NCI-H510A treated with DMSO at 0.1 percent for 48 hours (cell line): ENCODE measurements at places on chromosomes 12 and 14.

GRCh38 chr14:32005628-32006027, 71.5 kb upstream of the ARHGAP5 start:
- peak; percentile 38 for DNase-seq

DNA sequence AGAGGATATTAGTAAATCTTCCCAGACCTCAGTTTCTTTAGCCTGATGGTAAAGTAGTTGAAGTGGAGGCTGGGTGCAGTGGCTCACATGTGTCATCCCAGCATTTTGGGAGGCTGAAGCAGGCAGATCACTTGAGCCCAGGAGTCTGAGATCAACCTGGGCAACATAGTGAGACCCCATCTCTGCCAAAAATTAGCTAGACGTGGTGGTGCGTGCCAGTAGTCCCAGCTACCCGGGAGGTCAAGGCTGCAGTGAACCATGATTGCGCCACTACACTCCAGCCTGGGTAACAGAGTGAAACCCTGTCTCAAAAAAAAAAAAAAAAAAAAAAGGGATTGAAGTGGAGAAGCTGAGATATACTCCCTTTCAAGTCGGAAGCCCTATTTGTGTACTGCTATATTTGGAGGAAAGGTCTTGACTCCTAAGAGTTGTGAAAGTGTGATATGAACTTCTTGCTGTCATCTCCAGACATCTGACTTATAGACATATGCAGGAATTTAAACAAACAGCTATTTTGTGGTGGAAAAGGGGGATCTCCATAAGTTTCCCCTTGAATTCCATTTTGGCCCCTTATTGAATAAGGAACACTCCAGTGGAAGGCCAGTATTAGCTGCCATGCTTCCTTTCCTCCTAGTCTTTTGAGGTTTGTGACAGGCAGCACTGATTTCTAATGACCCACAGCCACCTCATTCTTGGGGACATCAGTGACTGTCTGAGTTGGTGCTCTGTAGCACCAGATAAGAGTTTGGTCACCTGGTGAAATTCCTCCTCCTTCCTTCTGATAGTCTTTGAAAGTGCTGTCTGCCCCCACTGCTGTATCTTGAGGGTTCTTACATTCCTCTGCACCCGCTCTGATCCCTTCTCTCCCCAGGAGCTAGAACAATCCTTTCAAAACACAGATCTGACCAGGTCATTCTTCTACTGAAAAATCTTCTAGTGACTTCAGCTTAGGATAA, 7.4 kb downstream of the ELK3 start:
- no peak for DNase-seq

DNA sequence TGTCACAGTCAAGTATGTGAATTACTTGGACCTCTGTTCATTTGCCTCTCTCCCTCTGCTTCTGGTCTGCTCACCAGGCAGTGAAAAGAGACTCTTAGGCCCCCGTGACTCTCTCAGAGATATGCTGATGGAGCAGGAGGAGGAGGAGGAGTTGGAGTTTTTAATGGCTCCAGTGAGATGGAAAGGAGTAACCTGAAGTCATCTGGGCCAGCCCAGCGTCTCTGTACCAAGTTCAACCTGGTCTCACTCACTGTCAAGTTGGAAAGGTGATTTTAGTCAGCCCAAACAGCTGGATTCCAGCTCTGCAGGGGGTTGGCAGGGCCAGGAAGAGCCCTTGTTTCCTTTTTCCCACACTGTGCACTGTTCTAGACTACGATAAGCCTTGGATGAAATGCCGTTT, 48.6 kb downstream of the SH2B3 start:
- no peak for DNase-seq

DNA sequence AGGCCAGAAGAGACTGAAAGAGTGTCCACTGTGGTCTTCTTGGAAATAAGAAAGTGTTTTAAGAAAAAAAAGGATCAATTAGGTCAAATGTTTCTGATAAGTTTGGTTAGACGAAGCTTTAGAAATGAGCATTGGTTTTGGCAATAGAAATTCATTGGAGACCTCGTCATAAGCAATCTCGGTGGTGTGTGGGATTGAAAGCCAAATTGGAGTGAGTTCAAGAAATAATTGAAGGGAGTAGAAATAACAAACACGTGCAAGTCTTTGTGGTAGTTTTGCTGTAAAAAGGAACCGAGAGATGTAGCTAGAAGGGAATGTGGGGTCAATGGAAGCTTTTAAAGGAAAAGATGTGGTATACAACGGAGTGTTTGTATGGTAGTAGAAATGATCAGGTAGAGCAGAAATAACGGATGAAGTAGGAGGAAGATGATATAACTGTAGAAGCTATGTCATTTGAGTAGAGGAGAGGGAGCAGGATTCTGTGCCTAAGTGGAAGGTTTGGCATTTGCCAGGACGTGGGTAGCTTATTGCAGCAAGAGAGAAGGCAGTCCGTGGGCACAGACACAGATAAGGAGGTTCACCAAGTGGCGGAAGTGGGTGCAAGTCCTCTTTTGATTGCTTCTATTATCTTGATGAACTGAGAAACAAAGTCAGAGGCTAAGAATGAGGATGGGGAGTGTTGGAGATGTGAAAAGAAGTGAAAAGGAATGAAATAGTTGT, 146.2 kb downstream of the DACT1 start:
- DNase-seq, result no peak

DNA sequence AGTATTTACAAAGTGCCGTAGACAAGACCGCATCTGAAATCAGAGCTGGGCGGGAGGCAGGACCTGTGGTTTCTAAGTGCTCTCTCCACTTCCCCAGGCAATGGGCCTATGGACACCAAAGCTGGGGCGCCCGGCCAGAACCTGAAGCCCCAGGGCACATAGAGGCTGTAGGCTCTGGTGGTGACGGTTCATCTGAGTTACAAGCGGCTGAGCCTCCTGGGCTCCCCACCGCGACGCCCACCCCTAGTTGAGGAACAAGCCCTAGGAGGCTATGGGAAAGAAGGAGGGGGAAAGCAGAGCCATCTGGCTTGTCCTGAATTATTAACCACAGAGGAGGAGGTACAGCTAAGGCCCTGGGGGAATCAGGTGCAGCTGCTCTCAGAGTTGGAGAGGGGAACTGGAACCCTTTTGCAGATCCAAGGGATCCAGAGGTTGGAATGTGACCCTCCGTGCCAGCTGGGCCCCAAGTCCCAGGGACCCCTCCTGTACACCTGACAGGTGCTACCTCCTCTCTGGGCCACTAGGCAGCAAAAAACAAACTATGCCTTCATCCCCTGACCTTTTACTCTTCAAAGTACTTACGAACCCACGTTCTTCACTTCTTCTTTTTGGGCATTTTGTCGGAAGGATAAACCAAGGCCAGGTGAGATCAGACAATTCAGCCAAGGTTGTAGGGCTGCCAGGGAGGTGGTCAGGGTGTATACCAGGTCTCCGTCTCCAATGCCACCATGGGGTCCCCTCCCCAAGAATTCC, 77.2 kb downstream of the ARL6IP4 start:
- peak; percentile 94 for DNase-seq

DNA sequence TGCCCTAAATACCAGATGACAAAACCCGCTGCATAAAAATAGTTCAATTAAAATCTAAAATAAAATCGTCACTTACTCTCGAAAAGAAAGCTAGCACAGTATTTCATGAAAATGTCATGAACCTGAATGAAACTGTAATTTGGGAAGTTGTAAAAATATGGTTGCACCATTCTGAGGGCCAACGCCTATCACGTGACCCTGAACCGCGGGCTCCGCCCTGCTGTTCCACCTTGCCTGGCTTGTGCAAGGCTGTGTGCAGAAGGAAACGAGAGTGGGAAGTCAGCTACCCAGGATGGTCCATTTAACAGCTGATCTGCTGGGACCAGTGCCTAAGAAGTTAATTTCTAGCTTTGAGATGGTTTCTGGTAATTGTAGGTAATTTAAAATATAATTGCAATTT, 91.7 kb upstream of the BMP4 start:
- DNase-seq, result no peak

GRCh38 chr12:78183824-78184223, 353.1 kb downstream of the NAV3 start:
- no peak for DNase-seq

DNA sequence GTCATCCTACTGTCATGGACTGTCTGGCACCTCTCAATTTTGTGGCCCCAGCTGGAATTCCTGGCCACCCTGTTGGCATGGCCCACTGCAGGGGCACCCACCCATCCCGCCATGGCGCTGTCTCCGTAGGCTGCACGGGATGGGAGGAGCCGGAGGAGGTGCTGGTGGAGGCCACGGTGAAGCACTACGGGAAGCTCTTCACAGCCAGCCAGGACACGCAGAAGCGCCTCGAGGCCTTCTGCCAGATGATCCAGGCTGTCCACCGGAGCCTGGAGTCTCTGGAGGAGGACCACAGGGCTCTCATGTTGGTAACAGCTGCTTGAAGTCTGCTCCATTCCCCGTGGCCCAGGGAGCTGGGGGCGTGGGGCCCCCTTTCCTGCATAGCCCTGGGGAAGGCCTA, 3.9 kb downstream of the CCDC197 start:
- no peak for DNase-seq

DNA sequence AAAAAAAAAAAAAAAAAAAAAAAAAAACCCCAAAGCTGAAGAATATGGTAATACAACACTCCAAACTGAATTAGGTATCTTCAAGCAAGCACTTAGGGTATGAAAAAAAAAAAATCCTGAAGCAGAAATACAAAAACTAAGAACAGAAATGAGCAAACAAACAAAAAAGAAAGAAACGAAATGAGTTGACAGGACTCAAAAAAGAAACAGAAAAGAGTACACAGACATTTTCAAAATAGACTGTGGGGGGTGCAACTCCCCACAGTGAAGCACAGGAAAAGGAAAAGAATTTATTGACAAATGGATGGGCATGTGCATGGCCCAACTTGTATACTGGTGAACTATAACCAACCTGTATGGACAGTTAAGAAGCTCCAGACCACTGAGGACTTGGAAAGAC, 24.6 kb downstream of the RPS6KA5 start:
- no peak for DNase-seq

GRCh38 chr12:32821293-32821692, 65.6 kb upstream of the YARS2 start:
- DNase-seq, result no peak

DNA sequence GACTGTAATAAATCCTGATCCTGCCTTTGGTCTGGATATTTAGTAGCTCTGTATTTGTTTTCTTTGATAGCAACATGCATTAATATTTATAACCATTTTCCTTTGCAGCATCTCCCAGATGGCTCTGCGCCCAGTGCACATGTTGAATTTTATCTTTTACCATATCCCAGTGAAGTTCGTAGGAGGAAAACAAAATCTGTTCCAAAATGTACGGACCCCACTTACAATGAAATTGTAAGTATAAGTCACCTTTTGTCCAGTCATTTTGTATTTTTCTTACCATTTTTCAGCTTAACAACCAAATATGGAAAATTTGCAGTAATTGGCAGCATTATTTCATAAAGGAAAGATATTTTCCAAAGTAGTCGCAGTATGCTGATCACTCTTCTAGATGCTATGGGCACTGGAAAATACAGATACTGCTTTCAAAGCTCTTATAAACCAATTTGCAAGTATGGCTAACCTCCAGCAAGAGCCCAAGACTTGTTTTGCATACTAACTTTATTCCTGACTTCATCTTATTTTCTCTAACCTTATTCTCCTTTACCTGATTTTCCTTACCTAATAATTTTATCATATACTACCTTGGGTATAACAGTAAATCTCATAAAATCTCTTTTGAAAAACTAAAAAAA, 97.4 kb downstream of the PLCZ1 start:
- no peak for DNase-seq

DNA sequence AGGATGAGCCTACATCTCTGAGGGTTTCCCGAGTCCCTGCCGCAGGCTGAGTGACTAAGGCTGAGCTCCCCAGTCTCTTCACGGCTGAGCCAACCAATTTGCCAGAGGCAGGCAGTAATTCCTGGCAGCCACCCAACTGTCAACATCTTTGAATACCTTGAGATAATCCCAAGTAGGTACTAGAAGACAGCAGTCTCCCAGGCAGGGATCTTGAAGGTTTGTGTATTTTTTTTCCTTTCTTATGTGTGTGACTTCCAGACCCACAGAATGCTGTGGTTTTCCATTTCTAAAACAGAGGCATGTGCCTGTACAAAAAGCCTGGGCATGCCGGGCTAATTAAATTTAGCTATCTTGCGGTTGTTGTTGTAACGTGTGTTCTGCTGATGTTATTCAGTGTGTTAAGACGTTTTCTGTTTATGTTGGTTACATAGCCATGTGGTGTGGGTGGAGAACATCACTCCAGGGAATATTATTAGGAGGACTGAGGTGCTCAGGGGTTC, 155.5 kb downstream of the ANO2 start:
- DNase-seq, result no peak

GRCh38 chr14:104103446-104104075, 18.1 kb downstream of the ASPG start:
- no peak for DNase-seq

GRCh38 chr12:108116699-108117098, 12.4 kb upstream of the WSCD2 start:
- DNase-seq, result no peak

- DNase-seq, result no peak
Observed at GRCh38 chr12:132302466-132303358, 26.7 kb downstream of the GALNT9 start.

GRCh38 chr12:75542942-75543341, 31.5 kb upstream of the KRR1 start:
- DNase-seq, result no peak

GRCh38 chr14:84436528-84436927, 1093.4 kb upstream of the FLRT2 start:
- DNase-seq, result no peak

- no peak for DNase-seq
Observed at GRCh38 chr14:88359500-88359899, 26.0 kb upstream of the SPATA7 start.

DNA sequence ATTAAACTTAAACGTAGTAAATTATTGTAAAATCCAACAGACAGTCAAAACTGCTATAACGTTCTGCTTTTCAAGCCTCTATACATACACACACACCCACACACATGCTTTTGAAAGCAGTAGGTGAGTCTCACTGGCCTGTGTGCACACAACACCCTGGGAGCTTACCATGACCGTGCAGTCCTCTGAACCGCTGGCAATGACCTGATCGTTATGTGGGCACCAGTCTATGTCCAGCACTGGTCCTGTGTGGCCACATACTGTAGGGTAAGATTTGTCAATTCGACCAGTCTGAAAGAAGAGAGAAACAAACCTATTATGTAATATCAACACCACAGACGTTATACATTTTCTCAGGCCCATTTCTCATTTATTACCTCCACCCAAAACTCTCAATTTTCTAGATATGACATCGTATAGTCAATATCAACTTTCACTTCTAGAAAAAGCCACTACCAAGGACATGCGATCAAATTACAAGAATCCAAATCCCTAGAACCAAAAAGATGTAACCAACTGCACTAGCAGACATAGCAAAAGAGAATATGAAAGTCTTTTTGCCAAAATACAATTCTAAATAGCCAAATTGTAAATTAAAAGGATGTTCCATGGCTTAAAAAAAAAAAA, 44.5 kb upstream of the SELPLG start:
- DNase-seq, result no peak

DNA sequence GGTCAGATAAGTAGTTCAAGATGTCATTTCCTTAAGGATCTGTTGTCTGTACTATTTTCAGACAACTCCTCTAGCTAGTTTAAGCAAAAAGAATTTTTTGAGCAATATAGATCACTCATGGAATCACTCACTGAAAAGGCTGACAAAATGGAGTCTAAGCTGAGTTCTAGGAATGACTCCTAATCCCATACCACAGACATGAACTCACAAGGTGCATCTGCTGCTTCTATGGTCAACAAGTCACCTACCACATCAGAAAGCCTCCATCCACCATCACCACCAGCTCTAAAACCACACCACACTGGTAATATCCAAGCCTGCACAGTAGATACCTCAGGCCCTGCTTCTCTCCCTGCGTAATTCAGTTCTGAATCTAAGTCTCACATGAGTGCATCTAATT, 33.0 kb downstream of the PWP1 start:
- no peak for DNase-seq
